NCI-H526 (cell line): ENCODE measurements at places on chromosomes 7 and 10.
A peak's percentile ranks its signal among the peaks of the same experiment; 100 is the strongest.

- DNase-seq = no peak
These were observed 96.2 kb downstream of the SGMS1 start for GRCh38 chr10:50527442-50528043.

GRCh38 chr10:1706711-1707110, 30.6 kb downstream of the ADARB2 start:
- DNase-seq = no peak

DNA sequence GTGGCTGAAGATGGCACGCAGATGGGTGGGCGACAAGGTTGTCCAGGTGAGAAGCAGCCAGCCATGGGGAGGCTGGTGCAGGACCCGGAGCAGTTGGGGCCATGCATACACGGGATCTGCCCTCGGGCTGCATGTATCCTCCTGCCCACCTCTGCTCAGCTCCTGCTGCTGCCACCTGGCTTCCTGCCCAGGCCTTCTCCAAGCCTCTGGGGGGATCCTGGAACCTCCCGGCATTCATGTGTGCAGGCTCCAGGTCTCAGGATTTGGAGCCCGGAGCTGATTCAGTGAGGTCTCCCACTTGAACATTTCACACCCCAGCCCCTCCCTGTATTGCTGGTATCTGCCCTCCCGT, 27.0 kb downstream of the PDGFA start:
- no peak for DNase-seq

- DNase-seq = no peak
These were observed 12.7 kb downstream of the TSPAN14 start for GRCh38 chr10:80466724-80467326.

GRCh38 chr7:82362129-82362706, 81.4 kb downstream of the CACNA2D1 start:
- no peak for DNase-seq

DNA sequence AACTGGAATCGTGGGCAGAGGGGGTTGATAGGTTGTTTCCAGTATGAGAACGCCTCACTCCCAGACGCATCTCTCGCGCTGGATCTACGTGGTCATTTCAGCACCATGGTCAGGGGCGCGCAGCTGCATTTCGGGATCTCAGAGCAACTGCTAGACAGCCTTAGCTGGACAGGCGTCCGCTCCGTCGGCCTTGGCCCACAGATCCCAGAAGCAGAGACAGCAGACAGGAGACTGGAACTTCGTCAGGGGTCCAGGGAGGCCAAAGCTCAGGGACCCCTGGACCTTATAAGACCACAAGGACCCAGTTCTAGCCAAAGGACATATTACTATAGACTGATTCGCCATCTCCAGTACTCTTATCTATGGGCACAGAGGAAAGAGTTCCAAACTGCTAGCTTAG, 5.3 kb downstream of the NEUROG3 start:
- DNase-seq = no peak

GRCh38 chr7:111265394-111265793, 174.5 kb downstream of the LRRN3 start:
- no peak for DNase-seq

- DNase-seq = no peak
These were observed 35.2 kb downstream of the ZNF487 start for GRCh38 chr10:43471935-43472720.

DNA sequence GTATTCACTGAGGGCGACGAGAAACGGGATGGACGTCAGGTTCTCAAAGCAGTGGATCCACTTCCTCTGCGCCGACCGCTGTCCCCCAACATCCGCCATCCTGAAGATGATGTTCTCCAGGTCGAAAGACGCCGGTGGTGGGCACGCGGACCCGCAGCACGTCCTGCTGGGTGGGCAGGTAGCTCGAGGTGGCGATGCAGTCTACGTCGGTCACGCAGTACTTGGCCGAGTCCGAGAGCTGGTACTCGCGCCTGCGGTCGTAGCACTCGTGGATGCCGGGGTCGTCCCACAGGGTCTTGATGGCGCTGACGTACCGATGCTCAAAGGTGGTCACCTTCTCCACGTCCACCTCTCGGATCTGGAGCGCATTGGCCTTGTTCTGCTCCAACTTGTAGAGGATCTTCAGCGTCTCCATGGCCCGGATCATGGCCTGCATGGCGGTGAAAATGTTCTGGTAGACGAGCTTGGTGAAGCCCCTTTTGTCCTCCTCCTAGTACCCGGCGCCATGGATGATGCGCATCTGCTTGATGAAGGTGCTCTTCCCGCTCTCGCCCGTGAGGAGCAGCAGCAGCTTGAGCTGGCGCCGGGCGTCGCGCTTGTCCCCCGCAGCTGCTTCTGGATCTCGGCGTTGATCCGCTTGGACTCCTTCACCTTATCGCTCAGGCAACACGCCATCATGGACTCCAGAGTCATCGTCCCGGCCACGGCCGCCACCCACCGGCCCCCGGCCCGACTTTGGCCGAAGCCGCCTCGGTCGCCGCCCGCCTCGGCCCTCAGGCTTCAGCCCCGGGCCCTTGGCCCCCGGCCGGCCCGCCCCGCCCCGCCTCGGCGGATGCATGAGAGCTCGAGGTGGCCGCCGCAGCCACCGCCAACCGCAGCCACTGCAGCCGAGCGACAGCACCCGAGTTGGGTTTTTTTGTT, 122.9 kb upstream of the KCTD7 start:
- peak; percentile 67 for DNase-seq

GRCh38 chr10:103715430-103715829, 139.9 kb downstream of the SH3PXD2A start:
- DNase-seq = no peak

DNA sequence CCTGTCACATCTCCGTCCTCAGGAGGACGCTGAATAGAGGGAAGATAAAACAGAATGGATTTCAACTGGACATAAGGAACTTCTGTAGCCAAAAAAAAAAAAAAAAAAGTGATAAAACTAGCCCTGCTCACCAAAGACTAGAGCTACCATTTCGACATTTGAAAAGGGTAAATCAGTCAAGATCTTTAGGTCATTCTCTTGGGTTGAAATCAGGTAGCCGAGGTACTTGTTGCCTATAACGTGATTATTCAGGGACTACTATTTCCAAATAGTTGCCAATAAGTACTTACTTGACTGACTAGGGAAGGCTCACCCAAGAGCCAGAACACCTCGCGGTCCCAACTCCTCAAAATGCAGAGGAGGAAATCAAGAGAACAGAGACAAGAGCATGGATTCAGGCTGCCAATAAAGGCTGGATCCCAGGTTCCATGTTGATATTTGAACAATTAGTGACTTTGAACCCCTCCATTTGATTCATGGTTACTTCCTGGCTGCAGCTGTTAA, 2.0 kb downstream of the RHEB start:
- DNase-seq = no peak

- DNase-seq = no peak
These were observed 1.1 kb downstream of the FIS1 start for GRCh38 chr7:101243646-101244374.

DNA sequence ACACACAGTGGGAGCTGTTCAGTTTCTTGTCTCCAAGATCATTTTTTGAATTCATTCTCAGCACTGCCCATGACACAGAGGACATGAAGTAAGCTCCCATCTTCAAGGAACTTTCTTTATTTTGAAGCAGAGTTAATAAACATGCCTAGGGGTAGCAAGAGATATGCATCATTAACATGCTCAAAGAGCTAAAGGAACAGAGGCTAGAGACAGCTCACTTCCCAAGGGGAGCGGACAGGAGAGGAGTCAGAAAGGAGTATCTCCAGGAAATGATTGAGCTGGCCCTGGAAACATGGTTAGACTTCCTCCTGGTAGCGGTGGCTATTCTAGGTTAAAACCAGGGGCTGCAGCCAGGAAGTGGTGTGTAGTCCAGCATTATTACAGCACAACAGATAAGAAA, 135.9 kb downstream of the GPAM start:
- no peak for DNase-seq

DNA sequence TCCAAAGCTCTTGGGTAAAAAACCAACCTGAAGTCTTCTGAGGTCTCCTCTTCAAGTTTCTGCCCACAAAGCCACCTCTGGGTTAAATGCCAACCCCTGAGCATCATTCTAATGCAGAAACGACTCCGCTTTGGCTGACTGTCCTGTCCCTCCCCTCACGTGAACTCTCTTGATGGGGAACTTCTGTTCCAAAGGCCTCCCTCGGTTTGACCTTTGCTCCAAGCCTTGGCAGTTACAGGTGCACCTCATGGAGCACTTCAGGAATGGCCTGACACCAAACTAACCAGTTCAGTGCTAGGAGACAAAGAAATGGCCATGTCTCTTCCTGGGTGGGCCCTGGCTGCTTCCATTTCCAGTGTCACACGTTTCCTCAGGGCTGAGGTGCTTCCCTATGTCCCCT, 20.0 kb downstream of the CAMK2G start:
- DNase-seq = no peak

- DNase-seq = no peak
These were observed 158.5 kb downstream of the GALNT17 start for GRCh38 chr7:71290452-71290851.

DNA sequence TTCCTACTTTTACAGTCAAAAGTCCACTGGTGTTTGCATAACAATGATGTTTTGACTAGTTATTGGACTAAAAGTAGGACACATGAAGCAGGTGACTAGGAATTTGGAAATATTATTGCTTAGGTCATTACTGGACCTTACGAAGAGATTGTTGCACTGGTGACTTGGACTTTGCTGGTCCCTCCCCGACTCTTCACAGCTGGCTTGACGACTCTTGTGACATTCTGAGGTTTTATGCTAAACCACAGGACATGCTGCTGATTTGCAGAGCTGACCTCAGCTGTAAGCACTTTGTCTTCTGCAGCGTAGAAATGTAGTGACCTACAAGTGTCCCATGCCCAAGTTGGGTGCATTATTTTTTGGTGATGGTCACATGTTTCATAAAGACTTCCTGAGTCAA, 21.9 kb downstream of the PCBD1 start:
- DNase-seq = no peak

GRCh38 chr10:17138460-17139042, 8.9 kb upstream of the CUBN start:
- no peak for DNase-seq

- DNase-seq = no peak
These were observed 256.8 kb upstream of the FZD8 start for GRCh38 chr10:35898716-35899440.

DNA sequence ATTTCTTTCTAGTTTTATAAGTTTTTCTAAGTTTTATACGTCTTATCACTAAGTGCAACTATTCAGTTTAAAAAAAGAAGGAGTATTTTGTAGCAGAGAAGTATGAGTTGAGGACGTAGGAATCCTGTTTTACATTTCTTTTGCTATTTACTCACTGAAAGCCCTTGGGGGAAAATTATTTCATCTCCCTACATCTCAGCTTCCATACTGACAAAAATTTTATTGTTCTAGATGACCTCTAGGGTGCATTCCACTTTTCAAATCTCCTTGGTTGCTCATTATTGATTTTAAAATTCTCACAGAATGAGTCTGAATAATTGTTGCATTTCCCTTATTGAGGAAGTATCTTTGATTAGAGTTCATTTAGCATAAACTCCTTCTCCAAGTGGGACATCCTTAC, 14.9 kb upstream of the PDK4 start:
- DNase-seq = no peak

DNA sequence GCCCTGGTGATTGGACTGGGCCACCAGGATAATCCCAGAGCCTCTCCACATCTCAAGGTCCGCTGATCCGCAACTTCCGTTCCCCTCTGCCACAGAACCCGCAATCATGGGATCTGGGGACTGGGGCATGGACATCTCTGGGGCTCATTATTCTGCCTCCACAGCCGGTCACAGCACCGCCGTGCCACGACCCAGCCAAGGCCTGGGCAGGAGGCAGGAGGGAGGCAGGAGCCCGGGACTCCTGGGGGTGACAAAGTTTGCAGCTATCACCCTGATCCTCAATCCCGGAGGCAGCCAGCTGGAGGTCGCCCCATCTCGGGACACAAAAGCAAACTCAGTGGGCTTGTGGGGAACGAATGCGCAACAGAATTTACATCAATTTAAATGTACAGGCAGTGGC, 42.9 kb upstream of the TNRC18 start:
- no peak for DNase-seq

GRCh38 chr10:12971001-12971788, 30.3 kb downstream of the CCDC3 start:
- DNase-seq = no peak

DNA sequence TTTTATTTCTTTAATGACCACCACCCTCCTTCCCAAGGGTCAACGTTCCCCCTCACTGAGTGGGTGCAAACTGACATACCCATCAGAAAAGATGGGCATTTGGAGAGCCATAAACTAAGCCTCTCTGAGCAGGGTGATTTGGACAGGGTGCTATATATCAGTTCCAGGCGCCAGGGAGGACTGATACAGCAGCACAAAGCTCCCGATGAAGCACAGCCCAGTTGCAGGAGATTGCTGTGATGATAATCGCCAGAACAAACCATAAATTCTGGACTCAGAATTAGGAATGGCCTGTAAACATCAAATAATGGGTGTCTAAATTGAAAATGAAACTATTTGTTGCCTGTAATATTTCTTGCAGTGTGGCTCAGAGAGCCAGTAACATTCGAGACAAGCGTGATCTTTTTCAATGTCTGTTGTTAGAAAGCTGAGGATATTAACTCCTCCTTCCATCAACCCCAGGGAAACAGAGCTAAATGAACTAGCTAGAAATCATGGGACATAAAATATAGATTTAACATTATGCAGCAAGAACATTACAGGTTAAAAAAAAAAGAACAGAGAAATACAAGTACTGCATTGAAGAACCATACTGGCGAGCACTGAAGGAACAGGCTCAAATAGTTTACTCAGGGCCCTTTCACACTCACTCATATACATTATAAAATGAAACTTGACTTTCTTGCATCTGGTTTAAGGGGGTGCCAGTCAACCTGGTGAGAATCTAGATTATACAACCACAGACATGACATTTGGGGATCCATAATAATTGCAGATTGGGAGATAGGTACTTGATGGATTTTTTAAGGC, 137.5 kb upstream of the LRRTM3 start:
- DNase-seq = no peak

DNA sequence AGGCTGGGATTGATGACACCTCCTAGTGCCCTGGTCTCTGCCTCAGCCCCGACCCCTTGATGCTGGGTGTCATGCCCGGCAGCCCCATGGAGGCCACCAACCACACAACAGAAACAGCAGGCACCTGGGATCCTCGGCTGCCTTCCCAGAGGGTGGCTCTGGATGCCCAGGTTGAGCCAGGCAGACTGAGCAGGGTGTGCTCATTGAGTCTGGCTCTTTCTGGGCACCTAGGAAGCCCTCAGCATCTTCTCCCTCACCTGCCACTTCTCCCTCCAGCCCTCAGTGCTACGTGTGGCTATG, 484.5 kb upstream of the MGMT start:
- DNase-seq = no peak

DNA sequence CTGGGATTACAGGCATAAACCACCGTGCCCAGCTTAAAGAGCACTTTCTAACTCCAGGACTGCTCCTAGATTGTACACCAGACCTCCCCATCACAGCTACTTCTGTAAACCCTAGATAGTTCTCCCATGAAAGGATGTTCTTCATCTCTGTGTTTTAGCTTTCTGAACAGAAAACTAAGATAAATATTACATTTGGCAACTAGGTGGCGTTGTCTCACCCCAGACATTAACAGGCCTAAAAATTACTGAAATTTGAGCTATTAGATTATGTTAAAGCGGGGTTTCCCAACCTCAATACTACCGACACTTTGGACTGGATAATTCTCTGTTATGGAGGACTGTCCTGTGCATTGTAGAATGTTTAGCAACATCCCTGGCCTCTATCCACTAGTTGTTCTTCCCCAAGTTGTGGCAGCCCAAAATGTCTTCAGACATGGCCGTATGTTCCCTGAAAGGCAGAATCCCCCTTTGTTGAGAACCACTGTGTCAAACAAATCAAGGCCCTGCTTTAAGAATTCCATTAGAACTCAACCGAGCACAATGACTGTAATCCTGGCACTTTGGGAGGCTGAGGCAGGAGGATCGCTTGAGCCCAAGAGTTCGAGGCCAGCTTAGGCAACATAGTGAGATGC, 19.1 kb downstream of the ATOH7 start:
- peak; percentile 46 for DNase-seq

GRCh38 chr7:150945171-150945852, 32.8 kb downstream of the KCNH2 start:
- DNase-seq = no peak
